ENCODE measurements at places on chromosomes 7 and 10.

- no peak for DNase-seq
Measured at GRCh38 chr10:75347186-75347585, 54.4 kb downstream of the ZNF503 start.

DNA sequence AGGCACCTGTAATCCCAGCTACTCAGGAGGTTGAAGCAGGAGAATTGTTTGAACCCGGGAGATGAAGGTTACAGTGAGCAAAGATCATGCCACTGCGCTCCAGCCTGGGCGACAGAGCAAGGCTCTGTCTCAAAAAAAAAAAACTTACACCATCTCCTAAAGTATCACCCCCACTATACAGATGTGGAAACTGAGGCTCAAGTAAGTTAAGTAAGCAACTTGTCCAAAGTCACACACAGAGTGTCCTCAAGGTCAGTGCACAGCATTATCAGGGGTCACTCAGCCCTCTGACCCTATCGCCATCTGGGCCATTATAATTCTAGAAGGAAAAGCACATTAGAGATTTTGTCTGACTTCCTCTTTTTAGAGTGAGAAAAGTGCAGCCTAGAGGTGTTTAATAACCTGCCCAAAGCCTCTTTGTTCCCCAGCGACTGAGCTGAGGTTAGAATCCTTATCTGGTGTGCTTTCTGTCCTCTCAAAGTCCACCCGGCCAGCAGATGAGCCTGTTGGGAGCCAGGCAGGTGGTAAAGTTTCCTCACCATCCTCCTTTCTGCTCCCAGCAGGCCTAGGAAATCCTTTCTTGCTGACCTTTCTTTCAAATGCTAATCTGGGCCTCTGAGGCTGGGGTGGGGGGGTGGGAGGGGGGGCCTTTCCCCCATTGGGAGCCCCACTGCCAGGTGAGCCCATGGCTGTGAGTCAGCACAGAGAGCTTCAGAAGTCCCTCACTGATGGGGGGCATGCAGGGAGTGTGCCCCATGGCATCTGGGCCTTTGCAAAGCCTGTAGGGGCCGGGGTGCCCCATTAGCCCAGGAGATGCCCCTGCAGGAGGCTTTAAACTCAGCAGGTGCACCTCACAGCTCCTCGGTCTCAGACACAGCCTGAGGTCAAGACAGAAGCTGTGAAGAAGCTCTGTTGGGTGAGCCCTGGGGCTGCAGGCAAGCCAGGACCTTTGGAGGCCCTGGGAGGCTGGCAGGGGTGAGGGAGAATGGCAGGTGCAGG, 12.0 kb upstream of the KCNMA1 start:
- DNase-seq = no peak

DNA sequence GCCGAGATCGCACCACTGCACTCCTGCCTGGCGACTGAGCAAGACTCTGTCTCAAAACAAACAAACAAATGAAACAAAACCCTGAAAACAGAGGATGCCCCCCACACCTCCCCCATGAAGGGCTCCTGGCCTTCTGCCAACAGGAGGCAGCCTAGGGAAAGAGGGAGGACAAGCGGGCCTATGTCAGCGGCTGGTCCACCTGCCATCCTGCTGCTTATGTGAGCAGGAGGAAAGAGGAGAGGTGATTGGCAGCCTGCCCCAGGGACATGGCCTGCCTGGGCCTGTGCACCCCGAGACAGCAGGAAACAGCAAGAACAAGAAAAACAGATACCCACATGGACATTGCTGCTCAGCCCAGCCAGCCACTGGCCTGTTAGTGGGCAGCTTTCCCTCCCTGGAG, 9.1 kb upstream of the ZNF316 start:
- DNase-seq = no peak

DNA sequence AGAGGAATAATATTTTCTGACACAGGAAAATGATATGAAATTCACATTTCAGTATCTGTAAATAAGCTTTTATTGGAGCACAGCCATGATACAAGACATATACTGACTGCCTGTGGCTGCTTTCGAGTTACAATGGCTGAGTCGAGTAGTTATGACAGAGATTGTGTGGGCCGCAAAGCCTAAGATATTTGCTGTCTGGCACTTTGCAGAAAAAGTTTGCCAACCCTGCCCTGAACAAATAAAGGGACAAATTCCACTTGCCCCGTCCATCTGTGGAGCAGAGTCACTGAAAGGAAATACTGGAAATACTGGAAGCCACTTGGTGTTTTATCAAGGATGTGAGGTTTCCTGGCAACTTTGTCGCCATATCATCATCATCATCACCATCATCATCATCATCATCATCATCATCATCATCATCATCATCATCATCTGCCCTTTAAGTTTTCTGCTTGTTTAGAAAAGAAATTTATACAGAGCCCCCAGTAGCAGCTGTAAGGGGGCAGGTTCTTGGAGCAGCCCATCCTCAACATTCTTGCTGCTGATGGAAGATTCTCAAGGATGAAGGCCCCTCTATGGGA, 85.8 kb downstream of the TCF7L2 start:
- no peak for DNase-seq

- DNase-seq = no peak
Measured at GRCh38 chr7:33921216-33921938, 16.0 kb downstream of the BMPER start.

DNA sequence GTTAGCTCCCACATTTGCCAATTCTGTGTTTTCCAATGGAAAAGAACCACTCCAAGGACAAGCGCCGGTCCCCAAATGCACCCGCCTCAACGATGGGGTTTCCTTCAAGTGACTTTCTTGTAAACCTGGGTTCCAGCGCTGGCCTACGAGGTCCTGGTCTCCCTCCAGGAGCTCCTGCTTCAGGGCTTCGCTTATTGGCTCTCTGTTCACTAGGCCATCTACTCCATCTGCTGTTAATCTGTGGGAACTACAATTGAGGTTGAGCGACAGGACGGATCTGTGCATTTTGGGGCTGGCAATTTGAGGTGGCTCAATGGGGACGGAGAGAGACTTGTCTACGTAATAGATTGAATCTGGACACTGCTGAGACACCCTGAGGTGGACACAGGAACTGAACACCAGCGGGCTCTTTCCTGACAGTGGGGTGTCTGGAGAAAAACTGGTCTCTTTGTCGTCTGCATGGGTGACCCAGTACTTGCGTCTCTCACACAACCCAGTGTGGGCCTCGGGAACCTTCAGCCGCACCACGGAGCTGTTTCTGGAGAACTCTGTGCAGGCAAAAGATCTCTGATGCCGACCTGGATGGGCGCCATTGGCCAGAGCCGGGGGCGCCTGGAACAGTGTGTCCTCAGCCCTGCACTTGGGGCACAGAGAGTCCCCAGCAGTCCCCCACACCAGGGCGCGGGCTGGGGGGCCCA, 115.9 kb upstream of the ADAM12 start:
- DNase-seq = no peak

GRCh38 chr10:62618576-62619412, 185.7 kb upstream of the ADO start:
- no peak for DNase-seq

DNA sequence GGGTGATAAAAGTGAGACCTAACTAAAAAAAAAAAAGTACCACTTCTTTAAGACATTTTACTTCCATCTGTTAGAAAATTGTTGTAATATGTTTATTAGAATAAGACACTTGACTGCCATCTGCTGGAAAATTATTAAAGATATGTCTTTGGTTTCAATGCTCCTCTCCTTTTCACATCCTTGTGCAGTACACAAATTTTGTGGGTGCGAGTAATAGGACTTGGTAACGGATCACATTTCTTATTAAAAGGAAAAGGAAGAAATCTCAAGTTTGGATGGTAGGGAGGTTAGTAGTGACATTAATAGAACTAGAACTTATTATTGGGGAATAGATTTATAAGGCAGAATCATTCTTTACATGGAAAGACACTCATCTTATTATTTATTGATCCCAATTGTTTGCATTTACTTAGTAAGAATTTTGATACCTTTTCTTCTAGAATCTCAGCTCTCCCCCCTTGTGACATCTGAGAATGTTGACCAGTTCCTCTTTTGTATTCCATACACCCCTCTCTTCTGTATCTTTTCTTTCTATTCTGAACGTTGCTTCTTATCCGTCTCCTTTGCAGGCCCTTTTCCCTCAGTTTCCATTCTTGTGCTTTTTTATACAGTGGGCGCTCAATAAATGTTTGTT, 43.0 kb upstream of the RPA3 start:
- no peak for DNase-seq

DNA sequence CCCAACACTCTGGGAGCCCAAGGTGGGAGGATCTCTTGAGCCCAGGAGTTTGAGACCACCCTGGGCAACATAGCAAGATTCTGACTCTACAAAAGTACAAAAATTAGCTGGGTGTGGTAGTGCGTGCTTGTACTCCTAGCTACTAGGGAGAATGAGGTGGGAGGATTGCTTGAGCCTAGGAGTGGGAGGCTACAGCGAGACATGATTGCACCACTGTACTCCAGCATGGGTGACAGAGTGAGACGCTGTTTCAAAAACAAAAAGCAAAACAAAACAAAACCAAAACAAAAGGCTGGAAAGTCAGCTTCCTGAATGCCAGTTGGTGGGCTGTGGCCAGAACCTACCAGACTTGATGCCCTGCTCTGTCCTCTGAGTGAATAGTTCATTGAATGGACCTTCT, 242.8 kb downstream of the PHTF2 start:
- no peak for DNase-seq

DNA sequence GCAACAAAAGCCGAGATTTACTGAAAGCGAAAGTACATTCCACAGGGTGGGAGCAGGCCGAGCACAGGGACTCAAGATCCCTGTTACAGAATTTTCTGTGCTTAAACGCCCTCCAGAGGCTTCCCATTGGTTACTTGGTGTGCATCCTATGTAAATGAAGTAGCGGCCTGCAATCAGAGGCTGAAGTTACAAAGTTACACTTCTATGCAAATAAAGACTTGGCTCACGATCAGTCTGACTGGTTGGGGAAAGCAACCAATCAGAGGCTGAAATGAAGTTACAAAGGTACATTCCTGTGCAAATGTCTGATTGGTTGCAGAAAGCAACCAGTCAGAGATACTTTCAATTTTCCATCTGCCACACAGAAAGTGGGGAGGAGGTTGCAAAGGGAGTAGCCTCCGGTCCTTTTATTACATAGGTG, 4.1 kb downstream of the ACBD7 start:
- no peak for DNase-seq

DNA sequence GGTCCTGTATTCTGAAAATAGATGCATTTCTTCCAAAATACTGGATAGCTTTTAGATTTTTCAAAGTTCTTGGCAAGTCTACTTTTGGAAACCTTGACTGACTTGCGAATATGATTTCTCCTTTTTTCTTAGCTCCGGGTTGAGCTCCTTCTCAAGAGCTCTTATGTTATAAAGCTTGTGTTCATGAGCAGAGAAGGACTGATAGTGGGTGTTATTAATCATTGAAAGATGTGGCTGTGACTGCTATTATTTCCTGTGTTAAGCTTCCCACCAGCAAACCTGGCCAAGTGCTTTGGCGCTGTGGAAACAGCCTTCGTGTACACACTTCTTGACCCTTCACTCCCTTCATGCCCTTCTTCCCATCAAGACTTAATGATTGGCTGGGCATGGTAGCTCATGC, 98.2 kb downstream of the KIAA1217 start:
- no peak for DNase-seq

- DNase-seq = no peak
Measured at GRCh38 chr7:99409192-99409572, 413 bp downstream of the BUD31 start.

- no peak for DNase-seq
Measured at GRCh38 chr7:51619880-51620279, 303.3 kb upstream of the COBL start.

DNA sequence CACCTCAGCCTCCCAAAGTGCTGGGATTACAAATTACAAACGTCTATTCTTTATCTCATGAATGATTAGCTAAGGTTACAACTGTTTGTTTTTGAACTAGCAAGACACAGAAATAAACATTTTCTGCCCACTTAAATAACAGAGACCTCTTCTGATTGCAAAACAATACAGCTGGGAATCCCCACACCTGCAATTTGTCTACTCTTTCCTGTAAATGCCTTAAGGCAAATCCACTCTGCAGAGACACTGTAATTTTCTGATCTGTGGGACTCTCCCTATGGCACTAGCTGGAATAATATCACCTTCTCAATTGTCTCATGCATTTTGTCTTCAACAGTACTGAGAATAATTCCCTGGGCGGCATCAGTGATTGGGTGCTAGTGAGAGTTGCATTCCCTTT, 149.3 kb upstream of the FAM3C start:
- no peak for DNase-seq

DNA sequence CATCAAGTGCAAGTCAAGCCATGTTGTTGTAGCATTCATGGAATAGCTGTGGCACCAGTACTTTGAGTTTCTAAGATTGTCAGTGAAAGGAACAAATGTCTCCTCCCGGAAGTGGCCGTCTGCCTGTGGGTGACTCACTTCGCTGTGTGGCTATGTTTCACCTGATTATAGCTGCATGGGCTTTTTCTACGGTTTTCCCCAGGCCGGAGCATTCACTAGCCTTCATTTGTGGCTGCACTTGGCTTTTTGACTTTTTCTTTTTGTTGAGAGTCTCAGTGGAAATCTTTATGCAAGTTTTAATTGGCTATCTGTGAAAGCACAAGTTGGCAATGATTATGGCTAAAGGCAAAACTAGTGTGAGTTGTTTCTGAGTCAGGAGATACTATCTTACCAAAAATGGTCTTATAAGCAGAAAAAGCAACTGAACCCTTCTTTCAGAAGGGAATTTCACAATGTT, 35.0 kb downstream of the SRI start:
- DNase-seq = no peak

GRCh38 chr10:60459701-60460457, 70.2 kb upstream of the ANK3 start:
- no peak for DNase-seq

- DNase-seq = no peak
Measured at GRCh38 chr7:37000511-37000910, 276.2 kb upstream of the AOAH start.

DNA sequence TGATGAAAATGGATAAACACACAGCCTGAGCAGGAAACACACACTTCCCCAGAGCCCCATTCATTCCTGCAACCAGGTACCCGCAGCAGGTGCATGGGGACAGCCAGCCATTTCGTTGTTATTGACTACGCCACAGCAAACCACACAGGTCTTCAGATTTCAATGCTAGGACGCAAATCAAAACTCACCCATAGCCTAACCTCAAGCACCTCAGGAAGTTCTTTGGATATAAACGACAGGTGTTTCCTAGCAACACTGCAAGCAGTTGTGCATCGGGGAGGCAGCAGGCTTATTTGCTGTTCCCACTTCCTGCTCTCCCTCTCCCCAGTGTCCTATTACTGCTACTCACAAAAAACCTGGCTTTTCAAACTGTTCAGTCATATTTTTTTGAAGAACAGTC, 176.5 kb upstream of the FRMD4A start:
- no peak for DNase-seq

DNA sequence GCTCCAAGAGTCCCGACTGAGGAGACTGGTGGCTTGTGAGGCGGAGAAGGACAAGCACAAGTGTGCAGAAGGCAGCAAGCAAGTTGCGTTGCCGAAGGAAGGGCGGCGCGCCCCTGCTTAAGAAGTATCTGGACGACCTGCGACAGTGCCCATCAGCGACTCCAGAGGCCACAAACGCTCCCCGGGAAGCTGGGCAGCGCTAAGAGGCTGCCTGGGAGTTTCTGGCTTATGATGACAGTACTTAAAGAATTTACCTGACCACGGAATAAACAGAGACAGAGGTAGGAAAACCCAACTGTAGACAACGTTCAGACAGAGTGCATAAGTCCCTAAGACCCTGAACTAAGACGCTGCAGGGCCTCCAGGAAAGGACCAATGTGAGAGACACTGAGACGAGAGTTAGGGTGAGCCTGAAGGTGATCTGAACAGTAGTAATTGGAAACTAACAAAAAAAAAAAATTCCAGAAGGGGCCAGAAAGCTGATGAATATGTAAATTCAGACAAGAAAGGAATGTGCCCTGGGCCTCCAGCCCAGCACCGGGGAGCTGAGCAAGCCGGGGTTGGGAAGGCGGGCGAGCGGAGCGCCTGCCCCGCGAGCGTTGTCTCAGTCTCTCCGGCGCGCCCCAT, 1.0 kb downstream of the OSBPL3 start:
- no peak for DNase-seq

Data from stimulated activated CD8-positive, alpha-beta memory T cell treated with anti-CD3 and anti-CD28 coated beads, Interleukin-15, amount 100 ng/mL, for 1 hour (primary cell).